ENCODE measurements at places on chromosomes 5 and 9.
A peak's percentile ranks its signal among the peaks of the same experiment; 100 is the strongest.

GRCh38 chr5:64838803-64839202 is 70.1 kb downstream of the CWC27 start:
- no peak for DNase-seq

- DNase-seq, result peak; percentile 76
Measured at GRCh38 chr9:127968700-127969383, 11.9 kb downstream of the EEIG1 start.

DNA sequence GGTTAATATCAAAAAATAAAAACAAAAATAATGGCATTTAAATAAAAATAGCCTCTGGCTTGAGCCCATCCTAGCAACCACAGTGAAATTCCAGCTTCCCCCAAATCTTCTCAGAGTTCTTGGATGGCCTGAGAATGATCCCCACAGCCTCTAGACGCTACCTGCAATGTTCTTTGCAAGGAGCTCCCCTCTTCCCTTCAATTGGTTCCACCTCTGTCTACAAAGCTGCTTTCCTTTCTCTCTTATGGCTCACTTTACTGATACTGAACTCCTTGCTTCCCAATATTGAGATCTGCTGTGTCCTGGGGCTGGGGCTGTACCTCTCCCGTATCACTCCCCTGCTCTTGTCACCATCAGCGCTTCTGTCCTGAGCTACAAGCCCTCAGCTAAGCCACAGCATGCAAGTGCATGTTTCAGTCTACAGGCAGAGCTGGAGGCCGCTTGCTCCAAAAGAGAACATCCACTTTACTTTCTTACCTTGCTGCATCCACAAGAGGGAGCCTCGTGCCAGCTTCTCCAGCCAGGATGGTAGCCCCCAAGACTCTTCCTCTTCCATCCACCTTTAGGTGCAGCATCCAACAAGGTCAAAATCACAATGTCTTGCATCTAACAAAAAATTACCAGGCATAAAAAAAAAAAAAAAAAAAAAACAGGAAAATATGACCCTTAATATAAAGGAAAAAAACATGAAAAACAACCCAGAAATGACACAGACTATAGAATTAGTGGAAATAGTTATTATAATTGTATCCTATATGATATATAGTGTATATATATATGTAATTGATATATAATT is 57.4 kb upstream of the PRSS3 start:
- DNase-seq, result peak; percentile 72

DNA sequence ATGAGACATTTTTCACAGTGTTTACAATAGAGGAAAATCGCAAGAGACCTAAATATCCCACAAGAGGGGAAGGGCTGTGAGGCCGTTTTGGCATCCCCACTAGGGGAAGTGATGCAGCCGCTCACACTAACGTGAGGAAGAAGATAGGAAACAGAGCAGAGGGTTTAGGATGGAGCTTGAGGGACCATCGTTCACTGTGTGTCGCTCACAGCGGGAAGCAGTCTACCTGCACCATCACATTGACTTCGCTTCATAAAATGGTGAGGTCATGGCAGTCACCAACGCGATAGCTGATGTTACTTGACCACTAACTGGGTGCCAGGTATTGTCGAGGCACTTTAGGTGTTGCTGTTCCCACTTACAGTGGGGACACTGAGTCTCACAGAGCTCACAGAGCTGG is 35.6 kb downstream of the PRRX2 start:
- no peak for DNase-seq

DNA sequence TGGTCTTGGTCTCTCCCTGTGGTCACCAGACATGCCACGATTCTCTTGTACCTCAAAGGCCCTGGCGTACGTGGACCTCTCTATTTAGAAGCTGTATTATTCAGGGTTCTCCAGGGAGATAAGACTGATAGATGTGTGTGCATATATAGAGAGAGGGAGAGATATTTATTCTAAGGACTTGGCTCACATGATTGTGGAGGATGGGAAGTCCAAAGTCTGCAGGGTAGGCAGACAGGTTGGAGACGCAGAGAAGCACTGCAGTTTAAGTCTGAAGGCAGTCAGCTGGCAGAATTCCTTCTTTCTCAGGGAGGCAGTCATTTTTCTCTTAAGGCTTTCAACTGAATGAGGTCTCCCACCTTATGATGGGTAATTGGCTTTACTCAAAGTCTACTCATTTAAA is 16.3 kb downstream of the C9orf57 start:
- DNase-seq, result no peak

DNA sequence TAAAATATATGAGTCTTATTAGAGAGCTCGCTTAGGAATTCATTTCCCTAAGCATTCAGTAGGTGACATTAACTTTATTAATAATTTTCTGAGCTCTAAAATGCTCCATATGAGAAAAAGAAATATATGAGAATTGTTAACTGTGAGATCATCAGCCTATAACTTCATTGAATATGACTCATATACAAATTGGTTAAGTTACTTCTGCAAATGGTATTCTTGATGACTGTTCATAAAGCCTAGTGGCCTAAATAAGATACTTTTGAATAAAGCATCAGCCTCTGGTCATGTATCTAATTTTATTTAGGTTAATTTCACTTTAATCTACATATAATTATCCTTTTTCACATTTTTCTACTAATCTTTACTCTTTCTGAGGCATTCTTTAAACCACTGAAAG is 710.2 kb upstream of the ACO1 start:
- no peak for DNase-seq

DNA sequence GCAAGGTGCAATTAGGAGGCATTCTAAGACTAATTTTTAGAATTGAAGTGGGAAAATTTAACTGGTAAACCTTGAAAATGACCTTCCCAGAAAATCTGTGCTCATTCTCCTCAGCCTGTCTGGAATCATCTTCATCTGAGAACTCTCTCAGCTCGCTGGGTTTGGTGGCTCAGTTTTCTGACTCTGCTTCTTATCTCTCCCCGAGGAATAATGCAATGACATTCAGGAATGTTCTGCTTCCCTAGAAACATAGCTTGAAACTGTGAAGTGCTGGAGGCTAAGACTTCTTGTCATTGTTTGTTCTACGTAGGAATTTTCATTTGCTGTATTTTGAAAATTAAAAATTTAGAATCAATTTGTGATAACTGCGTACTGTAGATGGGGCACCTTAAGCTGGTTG is 86.6 kb downstream of the KCNN2 start:
- DNase-seq, result no peak

Measured in astrocyte of the hippocampus (primary cell).